GM12878 (cell line): ENCODE measurements at places on chromosomes 6 and 20. TPM values are rescaled to one million over a fixed set of nuclear protein-coding genes. Genes with fewer than 3 reads are reported as not detected.

Gene SGK2
- total RNA-seq: 0.31 TPM in 1 of 2 replicates, not detected in the other

Gene ETV7
- total RNA-seq: 1.6 and 1.9 TPM in 2 replicates

GRCh38 chr20:7348253-7348652, 580.8 kb downstream of the BMP2 start:
- no peaks in the 10 kb centered on the region for H3K4me1 ChIP-seq
- no peaks in the 10 kb centered on the region for H3K27me3 ChIP-seq
- no peak for DNase-seq
- no peak overlapping the region for H3K27ac ChIP-seq
- H3K4me3 ChIP-seq: no peak overlapping the region

GRCh38 chr20:36808317-36809257, 35.0 kb upstream of the DSN1 start:
- peaks cover 10% of the 10 kb centered on the region for H3K36me3 ChIP-seq
- no peak overlapping the region for H3K4me3 ChIP-seq
- H3K27ac ChIP-seq: no peak overlapping the region

DNA sequence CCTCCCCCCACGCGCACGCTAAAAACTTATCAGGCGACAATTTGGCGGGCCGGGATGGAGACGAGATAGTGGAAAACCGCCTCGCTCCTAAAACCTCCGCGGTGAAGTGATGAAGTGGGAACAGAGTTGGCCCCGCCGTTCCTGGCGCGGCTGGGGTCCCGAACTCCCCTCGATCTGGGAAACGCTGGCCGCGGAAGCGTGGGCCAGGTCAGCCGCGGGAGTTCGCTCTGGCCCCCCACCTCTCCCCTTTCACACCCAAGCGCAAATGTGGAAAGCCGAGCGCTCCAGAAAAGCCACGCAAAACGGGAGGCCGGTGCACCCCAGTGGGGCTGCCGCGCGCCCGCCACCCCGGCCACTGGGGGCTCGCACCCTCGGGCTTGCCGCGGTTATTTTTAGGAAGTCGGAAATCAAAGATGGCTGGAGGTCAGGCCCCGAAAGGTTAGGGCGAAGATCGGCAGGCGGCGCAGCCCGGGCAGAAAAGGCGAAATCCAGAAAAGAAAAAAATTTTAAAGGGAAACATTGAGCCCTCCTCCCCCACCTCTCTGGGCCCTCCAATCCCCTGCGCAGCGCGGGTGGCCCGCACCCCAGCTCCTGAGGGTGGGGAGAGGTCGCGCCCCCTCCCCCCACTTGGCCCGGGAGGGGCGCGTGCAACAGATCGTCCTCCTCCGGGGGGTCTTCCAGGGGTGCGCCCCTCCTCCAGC, 1.0 kb downstream of the SALL4 start:
- H3K4me1 ChIP-seq: no peaks in the 10 kb centered on the region
- H3K4me3 ChIP-seq: no peak overlapping the region
- H3K36me3 ChIP-seq: no peaks in the 10 kb centered on the region
- DNase-seq: no peak
- peaks cover 5% of the 10 kb centered on the region for H3K27me3 ChIP-seq
- H3K27ac ChIP-seq: no peak overlapping the region

GRCh38 chr6:136189104-136189503, 61.0 kb downstream of the MTFR2 start:
- no peaks in the 10 kb centered on the region; the same call in 1 of the 2 replicates for H3K27me3 ChIP-seq
- H3K36me3 ChIP-seq: no peaks in the 10 kb centered on the region
- no peak overlapping the region for H3K27ac ChIP-seq
- no peak overlapping the region for H3K4me3 ChIP-seq
- no peaks in the 10 kb centered on the region for H3K4me1 ChIP-seq
- DNase-seq: no peak

Gene CYP39A1
- not detected in 2 replicates for total RNA-seq

- no peak overlapping the region for H3K4me3 ChIP-seq
- H3K27ac ChIP-seq: no peak overlapping the region
- no peaks in the 10 kb centered on the region for H3K4me1 ChIP-seq
These were observed 22.2 kb upstream of the SCRT2 start for GRCh38 chr20:697826-698225.

- no peaks in the 10 kb centered on the region for H3K27me3 ChIP-seq
- DNase-seq: no peak
- no peak overlapping the region for H3K4me3 ChIP-seq
These were observed 39.4 kb upstream of the FABP7 start for GRCh38 chr6:122740091-122740490.

- H3K4me3 ChIP-seq: no peak overlapping the region
- DNase-seq: no peak
- H3K4me1 ChIP-seq: no peaks in the 10 kb centered on the region
- no peaks in the 10 kb centered on the region for H3K27me3 ChIP-seq
- no peak overlapping the region for H3K27ac ChIP-seq
These were observed 192.7 kb upstream of the CNR1 start for GRCh38 chr6:88358846-88359245.

Gene IP6K3
- total RNA-seq: not detected in 2 replicates

GRCh38 chr20:7323957-7324356, 556.5 kb downstream of the BMP2 start:
- no peak overlapping the region for H3K27ac ChIP-seq
- H3K4me3 ChIP-seq: no peak overlapping the region
- H3K27me3 ChIP-seq: no peaks in the 10 kb centered on the region
- DNase-seq: no peak
- no peaks in the 10 kb centered on the region for H3K4me1 ChIP-seq

Gene BTNL2
- total RNA-seq: 0.26 TPM in 1 of 2 replicates, not detected in the other

DNA sequence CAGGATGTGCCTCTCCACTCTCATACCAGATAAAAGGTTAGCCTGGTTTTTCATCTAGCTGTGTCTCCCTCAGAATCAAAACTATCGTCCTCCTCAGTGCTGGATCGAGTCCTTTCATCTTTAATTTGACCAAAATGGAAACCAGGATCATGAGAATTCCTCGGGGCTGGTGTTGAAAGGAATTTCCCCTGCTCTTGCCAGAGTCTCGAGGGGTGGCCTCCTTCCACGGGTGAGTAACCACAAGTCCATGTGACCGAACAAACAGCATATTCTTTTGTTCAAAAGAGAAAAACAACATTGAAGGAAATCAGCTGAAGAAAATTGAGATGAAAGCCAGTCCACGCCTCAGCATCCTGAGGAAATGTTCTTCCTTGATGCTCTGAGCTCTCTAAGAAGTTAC, 165.9 kb upstream of the CDYL start:
- no peak overlapping the region for H3K27ac ChIP-seq
- H3K4me3 ChIP-seq: no peak overlapping the region
- DNase-seq: no peak
- H3K27me3 ChIP-seq: no peaks in the 10 kb centered on the region; the same call in 1 of the 2 replicates

- no peak overlapping the region for H3K27ac ChIP-seq
- H3K4me3 ChIP-seq: no peak overlapping the region
- no peak for DNase-seq
- no peaks in the 10 kb centered on the region; the same call in none of the 2 replicates for H3K36me3 ChIP-seq
These were observed 5.6 kb downstream of the TRAM2 start for GRCh38 chr6:52571099-52571755.

GRCh38 chr6:25930532-25931410, at the start of gene SLC17A2:
Gene SLC17A2 (minus strand): TSS chr6:25930691. CDS start chr6:25925796, 4,895 bp downstream.
- no peak within 1 kb of the TSS for H3K27ac ChIP-seq
- H3K4me1 ChIP-seq: no peaks in the 10 kb centered on the region
- no peaks in the 10 kb centered on the region for H3K27me3 ChIP-seq
- no peaks in the 10 kb centered on the region for H3K36me3 ChIP-seq
- no peak within 1 kb of the TSS for H3K4me3 ChIP-seq

DNA sequence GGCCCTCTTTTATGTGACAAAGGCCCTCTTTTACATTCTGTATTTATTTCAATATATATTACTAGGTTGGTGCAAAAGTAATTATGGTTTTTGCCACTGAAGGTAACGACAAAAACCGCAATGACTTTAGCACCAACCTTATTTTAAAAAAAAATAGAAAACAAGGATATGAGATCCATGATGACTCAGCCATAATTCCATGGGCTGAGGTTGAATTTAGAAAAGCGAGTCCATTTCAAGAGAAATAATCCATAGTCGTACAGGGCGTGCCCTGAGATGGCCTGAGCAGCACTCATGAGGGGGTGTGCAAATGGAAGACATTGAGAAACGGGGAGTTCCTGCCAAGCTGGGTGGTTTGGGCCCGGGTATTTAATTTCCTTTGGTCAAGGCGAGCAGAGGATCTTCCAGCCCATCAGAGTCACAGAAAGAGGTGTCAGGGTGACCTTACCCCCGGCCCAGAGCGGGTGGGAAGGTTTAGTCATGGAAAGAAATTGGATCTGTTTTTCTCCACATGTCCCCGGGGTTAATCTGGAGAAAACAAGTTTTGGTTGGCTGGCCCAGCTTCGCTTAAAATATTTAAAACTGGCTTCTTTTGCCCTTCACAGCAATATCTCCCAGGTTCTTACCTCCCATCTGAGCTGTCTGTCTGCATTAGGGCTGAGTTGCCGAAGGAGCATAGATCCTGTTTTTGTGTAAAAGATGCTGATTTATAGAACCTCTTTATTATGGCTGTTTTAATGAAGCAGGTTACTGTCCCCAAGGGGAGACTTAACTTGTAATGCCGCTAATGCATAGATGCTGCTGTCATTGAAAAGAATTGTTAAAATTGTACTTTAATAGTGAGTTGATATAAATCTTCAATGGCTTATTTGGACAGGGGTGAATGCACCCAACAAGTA, 255.6 kb downstream of the PREX1 start:
- no peak overlapping the region for H3K27ac ChIP-seq
- no peaks in the 10 kb centered on the region for H3K4me1 ChIP-seq
- H3K27me3 ChIP-seq: peaks cover 6% of the 10 kb centered on the region
- H3K36me3 ChIP-seq: no peaks in the 10 kb centered on the region

DNA sequence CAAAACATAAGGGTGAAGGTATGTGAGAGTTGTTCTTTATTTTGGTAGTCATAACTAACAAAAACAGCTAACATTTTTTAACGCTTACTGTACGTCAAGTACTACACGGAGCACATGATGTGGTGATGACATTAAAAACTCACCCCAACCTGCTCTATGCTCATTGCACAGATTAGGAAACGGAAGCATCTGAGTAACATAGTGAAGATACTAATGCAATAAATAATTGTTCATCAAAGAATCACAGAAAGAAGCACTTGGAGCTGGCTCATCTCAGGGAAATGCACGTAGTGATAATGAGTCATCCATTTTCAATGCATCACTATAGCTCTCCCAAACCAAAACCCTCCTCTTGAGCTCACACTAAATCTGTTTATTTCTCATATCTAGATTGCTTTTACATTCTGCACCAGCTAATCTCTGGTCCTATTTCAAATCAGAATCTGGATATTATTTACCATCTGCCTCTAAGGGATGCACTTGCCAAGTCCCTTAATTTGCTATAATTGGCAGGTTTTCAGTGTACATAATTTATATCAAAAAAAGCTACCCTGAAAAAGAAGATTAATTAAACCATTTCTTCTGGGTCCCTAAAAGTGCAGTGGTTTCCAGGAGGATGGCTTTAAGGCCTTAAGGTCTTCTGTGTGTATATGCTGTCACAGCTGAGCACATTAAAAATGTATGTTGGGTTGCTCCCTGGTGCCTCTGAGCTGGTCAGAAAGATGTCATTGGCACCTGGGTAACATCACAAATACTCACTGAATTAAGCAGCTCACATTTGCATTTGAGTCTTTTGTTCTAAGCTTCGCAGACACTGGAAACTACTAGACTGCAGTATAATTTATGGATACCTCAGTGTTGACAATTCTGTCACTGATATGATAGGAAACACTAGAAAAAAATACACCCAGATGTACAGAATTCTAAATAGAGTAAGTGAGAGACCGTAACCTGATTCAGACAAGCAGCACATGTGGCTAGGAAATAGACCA, 677.4 kb upstream of the CITED2 start:
- no peak overlapping the region for H3K27ac ChIP-seq
- DNase-seq: no peak
- H3K36me3 ChIP-seq: no peaks in the 10 kb centered on the region
- no peak overlapping the region for H3K4me3 ChIP-seq

Gene NRN1
- total RNA-seq: 0.13 and 0.37 TPM in 2 replicates

Gene ZNF343
- 9.4 and 10.3 TPM in 2 replicates for total RNA-seq

DNA sequence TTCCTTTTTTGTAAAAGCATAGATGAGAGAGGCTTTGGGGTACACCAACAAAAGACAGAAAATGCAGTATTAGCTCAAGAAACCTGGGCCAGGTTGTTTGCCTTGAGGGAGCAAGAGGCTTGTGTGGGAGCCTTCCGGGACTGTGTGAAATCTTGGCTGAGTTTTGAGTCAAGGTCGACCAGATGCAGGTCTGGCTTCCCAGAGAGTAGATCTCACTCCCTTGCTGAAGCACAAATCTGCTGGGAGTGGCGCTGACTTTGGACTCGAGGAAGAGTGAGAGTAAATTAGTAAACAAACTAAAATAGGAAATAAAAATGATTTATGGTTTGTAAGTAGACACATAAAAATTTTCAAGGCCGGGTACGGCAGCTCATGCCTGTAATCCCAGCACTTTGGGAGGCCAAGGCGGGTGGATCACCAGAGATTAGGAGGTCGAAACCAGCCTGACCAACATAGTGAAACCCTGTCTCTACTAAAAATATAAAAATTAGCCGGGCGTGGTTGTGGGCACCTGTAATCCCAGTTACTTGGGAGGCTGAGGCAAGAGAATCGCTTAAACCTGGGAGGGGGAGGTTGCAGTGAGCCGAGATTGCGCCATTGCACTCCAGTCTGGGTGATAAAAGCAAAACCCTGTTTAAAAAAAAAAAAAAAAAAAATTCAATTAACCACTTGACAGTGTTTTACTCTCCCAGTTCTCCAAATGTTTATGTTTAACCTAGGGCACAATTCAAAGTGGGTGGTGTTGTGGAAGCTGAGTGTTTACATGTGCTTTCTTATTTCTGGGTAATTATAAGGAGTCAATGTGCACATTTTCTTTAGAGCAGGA, 27.7 kb upstream of the EDN1 start:
- no peak overlapping the region for H3K4me3 ChIP-seq
- H3K27me3 ChIP-seq: no peaks in the 10 kb centered on the region
- H3K36me3 ChIP-seq: no peaks in the 10 kb centered on the region
- H3K27ac ChIP-seq: no peak overlapping the region

Gene UNC93A
- total RNA-seq: not detected in 2 replicates
